Gastroesophageal sphincter (tissue), 4 donors: ENCODE measurements at places on chromosomes 12 and 14. TPM values are rescaled to one million over a fixed set of nuclear protein-coding genes. Genes with fewer than 3 reads are reported as not detected.

DNA sequence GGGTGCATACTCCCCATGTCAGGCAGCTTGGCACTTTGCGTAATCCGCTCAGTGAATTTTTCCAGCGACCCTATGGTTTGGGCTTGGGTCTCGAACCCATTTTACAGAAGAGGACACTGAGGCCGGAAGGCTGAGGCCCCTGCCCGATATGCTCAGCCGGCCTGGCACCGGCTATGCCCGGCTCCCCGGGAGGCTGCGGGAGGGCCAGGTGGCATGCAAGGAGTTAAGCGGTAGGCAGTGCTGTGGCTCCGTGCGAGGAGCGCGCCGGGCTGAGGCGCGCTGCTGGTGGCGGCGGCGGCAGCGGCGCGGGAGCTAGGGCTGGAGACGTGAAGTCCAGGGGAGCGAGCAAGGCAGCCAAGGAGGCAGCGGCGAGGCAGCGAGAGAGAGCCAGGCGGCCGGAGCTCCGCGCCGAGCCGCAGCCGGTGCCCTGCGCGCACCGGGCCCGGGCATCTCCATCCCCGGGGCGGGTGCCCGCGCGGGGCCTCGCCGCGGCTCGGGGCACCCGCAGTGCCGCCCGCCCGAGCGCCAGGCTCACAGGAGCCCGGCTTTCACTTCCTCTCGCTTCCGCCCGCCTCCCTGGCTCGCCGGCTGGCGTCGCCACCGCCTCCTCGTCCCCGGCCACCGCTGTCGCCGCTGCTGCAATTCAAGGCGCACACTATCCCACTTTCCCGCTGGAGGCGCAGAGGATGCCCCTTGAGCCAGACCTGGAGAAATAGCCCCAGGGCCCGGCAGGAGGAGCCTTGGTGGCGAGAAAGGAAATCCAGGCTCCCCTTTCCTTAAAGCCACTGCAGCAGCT, at the start of gene WSCD2:
WSCD2 (plus strand) TSS at position 272 of the 796 bp plus-strand sequence. CDS start 66,545 bp downstream, outside the sequence.
- peak; percentile 52 for ATAC-seq

DNA sequence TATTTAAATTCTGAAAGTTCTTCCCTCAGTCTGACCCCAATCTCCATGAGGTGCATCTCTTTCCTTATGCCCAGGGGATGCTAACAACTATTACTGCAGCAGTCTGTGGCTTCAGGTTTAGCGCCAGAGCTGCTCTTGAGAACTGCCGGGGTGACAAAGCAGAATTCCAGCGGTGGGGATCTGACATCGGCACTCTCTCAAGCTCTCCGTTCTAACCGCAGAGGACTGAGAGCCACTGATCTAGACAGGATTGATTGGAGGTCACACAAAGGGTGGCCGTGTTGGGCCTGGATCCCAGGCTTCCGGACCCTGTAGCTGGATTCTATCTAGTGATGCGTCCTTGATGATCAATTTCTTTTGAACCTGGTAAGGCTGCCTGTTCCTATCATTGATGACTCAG, 155.6 kb upstream of the TMEM132C start:
- no peak for ATAC-seq

DNA sequence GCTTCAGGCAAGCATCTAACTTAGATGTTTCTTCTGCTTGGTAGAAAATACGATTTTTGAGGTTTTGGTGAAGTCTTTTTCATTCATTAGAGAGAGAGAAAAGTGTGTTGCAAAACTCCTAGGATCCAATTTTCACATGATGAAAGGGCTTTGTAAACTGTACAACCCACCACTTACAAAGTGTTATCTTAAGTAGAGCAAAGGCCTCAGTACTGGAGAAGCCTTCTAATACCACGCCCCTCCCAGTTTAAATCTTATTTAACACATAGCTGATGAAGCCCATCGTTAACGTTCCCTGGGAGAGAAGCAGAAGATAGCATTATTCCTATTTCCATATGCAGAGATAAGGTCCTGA, 869 bp downstream of the APOLD1 start:
- ATAC-seq = no peak

DNA sequence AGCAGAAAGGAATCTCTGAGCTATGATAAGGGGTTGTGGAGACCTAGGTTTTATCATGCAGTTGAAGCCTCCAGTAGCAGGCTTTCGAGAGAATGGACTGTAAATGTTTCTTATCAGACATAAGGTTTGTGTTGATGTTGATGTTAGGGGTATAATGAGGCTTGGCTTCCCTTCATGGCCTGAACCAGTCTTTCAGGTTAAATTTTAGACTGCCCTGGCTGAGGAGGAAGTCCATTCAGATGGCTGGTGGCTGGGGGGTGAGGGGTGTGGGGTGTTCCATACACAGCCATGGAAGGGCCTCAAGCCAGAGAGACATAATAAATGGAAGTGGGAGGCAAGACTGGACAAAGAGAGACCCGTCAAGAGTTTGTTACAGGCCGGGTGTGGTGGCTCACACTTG, 65.1 kb downstream of the IRF2BPL start:
- ATAC-seq = no peak

The CLEC4E gene
- total RNA-seq = 0.12 TPM

The ENDOU gene
- 1.0 TPM for total RNA-seq

GRCh38 chr12:14643251-14643650, 53.1 kb downstream of the GUCY2C start:
- no peak for ATAC-seq

- ATAC-seq = no peak
Measured at GRCh38 chr12:24719293-24719721, 229.6 kb downstream of the BCAT1 start.

The GALNT6 gene
- 3.5 TPM for total RNA-seq

DNA sequence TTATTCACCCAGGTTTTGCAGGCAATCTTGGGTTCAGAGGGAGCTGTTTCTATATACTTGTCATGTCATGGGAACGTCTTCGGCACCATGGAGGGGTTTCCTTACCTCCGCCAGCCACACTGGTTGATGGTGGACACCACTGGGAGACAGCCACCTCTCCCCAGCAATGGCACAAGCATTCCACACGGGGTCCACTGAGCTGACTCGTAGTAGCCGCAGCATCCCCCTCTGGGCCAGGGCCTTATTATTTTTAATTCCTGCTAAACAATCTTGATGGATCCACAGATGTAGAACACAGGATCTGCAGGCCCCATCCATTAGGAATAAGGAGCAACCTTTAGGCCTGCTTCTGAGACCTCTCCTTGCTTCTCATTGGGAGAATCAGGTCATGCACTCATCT, 132.9 kb downstream of the DICER1 start:
- ATAC-seq = no peak
